HFFc6 (cell line): ENCODE measurements at places on chromosomes 13 and 19. TPM values are rescaled to one million over a fixed set of nuclear protein-coding genes. Genes with fewer than 3 reads are reported as not detected.

- DNase-seq, result peak; percentile 64
Observed at GRCh38 chr19:38665950-38666662, 18.7 kb downstream of the ACTN4 start.

DNA sequence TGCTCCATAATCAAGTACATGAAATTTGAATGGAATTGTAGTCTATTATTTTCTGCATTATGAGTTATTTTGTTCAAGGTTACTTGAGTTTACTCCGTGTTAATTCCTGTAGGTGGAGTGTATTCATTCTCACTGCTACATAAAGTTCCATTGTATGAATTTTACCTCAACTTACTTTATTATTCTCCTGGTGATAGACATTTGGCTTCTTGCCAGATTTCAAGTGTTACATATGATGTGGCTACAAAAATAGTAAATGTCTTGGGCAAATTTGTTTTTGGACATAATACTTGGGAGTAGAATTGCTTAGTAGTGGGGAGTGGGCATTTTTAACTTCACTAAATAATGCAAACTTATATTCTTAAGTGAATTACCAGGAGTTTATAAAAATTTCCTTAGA is 328.9 kb downstream of the SHISA2 start:
- no peak for DNase-seq

- DNase-seq, result no peak
Observed at GRCh38 chr13:91111476-91112200, 235.8 kb upstream of the MIR17HG start.

GRCh38 chr13:43472339-43472738 is 314.4 kb downstream of the ENOX1 start:
- DNase-seq, result no peak

GRCh38 chr13:30072818-30073186 is 222.4 kb upstream of the UBL3 start:
- DNase-seq, result no peak

AKAP8L gene
- total RNA-seq, result 49.4 and 51.4 TPM in 2 replicates

GRCh38 chr19:9406798-9407352 is 28.5 kb downstream of the ZNF266 start:
- DNase-seq, result peak; percentile 87

CYP4F12 gene
- not detected in 3 replicates for total RNA-seq

DNA sequence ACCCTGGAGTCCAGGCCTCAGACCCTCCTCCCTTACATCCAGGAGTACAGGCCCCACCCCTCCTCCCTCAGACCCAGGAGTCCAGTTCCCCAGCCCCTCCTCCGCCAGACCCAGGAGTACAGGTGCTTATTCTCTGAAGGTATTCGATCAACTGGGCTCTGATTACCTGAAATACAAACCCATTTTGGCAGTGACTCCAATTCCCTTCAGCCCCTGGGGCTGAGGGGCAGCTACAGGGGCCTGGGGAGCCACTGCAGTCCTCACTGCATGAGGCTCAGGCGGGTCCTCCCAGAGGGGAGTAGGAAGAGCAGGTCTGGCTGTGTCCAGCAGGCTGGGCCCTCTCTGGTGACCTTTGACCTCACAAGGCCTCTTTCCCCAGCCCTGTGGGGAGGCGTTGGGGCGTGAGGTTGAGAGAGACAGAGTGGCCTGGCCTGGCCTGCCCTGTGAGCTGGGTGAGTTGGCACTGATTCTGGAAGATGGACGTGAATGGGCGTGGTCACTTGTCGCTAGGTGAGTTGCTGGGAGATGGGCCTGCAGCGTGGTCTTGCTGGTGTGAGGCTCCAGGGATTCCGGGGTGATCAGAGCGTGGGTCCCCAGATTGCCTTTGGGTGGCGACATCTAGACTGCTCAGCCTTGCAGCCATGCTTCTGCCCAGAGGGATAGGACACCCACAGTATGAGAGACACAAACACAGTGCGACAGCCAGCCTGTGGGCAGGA is 3.1 kb downstream of the BCAT2 start:
- no peak for DNase-seq

LENG1 gene
- total RNA-seq, result 5.5 and 7.6 TPM in 2 replicates

DNA sequence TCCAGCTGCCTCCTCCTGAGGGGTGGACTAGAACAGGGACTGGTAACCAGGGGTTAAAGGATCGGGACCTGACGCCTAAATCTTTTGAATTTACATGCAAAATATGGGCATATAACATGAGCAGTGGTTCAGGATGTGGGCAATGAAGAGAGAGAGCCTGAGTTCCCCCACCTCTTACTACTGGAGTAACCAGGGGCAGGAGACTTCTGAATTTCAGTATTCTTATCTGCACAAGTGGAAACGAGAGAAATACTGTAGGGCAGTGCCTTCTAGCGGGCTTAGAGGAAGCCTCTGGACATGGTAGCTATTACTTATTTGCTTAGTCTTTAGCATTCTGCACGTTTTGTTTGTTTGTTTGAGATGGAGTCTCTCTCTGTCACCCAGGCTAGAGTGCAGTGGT is 26.3 kb downstream of the BCAT2 start:
- DNase-seq, result no peak

- DNase-seq, result no peak
Observed at GRCh38 chr19:27392027-27392632, 1820.8 kb downstream of the UQCRFS1 start.

- peak; percentile 61 for DNase-seq
Observed at GRCh38 chr13:44013758-44014291, 134.1 kb downstream of the LACC1 start.

CD70 gene
- not detected in 3 replicates for total RNA-seq

SHISA2 gene
- total RNA-seq, result not detected in 3 replicates

GRCh38 chr13:73850104-73850873 is 283.9 kb downstream of the KLF12 start:
- DNase-seq, result no peak

- peak; percentile 68 for DNase-seq
Observed at GRCh38 chr19:55165952-55166529, 372 bp downstream of the DNAAF3 start.

CEACAM16 gene
- not detected in 2 replicates for total RNA-seq

DNA sequence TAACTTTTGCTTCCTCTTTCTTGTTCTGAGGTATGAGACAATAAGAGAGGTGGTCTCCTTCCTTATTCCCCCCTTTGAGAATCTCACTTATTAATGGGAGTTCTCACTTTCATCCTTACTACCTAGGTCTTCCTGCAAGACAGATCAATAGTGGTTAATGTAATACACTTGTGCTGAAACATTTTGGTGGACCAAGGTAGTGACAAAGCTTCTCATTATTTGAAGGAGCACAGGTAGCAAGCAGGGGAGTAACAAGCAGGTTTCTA is 17.9 kb downstream of the ZNF700 start:
- DNase-seq, result no peak

- no peak for DNase-seq
Observed at GRCh38 chr19:1921825-1922224, 16.6 kb downstream of the ADAT3 start.

DNA sequence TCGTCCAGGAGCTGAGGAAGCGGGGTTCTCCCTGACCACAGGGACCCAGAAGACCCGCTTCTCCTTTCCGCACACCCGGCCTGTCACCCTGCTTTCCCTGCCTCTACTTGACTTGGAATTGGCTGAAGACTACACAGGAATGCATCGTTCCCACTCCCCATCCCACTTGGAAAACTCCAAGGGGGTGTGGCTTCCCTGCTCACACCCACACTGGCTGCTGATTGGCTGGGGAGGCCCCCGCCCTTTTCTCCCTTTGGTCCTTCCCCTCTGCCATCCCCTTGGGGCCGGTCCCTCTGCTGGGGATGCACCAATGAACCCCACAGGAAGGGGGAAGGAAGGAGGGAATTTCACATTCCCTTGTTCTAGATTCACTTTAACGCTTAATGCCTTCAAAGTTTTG is 18.9 kb downstream of the VASP start:
- peak; percentile 25 for DNase-seq

GRCh38 chr19:45900738-45901431 is 1.5 kb downstream of the MYPOP start:
- no peak for DNase-seq

DNA sequence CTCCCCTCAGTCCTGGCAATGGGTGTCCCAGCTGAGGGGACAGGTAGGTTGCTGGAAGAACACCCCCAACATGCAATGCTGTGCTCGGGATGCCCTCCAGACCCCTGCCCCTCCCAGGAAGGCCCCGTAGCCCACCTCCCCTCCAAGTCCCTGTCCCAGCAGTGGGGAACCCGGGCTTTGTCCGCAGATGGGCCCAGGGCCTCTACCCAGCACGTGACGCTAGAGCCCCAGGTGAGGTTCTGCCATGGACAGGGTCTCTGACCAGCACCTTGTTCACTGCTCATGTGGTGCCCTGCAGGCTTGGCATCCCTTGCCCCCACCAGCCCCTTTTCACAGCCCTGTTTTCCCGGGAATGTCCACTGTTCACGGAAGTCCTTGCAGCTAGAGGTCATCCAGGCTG is 220.0 kb upstream of the SGCG start:
- DNase-seq, result no peak

GRCh38 chr19:53870485-53870844 is 2.8 kb downstream of the MYADM start:
- no peak for DNase-seq

GRCh38 chr19:17775991-17776803 is 18.7 kb upstream of the B3GNT3 start:
- no peak for DNase-seq

- peak; percentile 58 for DNase-seq
Observed at GRCh38 chr13:28449826-28450773, 44.8 kb downstream of the FLT1 start.

LAIR1 gene
- total RNA-seq, result not detected in 3 replicates

DNA sequence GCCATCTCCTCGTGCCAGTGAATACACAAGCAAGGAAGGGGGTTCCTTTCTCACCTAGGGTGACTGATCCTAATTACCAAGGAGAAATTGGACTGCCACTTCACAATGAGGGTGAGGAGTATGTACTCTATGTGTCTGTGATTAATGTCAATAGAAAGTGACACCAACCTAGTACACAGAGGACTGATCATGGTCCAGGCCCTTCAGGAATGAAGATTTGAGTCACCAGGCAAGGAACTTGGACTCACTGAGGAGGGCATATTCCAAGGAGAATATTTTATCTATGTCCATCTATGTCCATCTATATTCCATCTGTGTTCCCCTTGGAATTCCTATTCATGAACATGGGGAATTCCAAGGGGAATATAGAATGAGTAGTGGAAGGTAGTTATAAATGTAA is 9.2 kb upstream of the ALOX5AP start:
- peak; percentile 27 for DNase-seq

- peak; percentile 69 for DNase-seq
Observed at GRCh38 chr19:6516659-6517291, 14.1 kb upstream of the TNFSF9 start.

CGB8 gene
- total RNA-seq, result 0.42 to 3.7 TPM (median 0.72 TPM) in 3 replicates

- no peak for DNase-seq
Observed at GRCh38 chr19:10587022-10587838, at the start of gene AP1M2. AP1M2 (minus strand) TSS chr19:10587312; CDS start chr19:10587231, 81 bp downstream.

- no peak for DNase-seq
Observed at GRCh38 chr13:28031896-28032288, 43.4 kb upstream of the URAD start.

- DNase-seq, result no peak
Observed at GRCh38 chr19:3810708-3811355, 24.7 kb upstream of the MATK start.

- DNase-seq, result no peak
Observed at GRCh38 chr19:38632476-38633213, 13.7 kb downstream of the EIF3K start.

ATP8A2 gene
- total RNA-seq, result 0.02 TPM in 1 of 3 replicates, not detected in the others

DNA sequence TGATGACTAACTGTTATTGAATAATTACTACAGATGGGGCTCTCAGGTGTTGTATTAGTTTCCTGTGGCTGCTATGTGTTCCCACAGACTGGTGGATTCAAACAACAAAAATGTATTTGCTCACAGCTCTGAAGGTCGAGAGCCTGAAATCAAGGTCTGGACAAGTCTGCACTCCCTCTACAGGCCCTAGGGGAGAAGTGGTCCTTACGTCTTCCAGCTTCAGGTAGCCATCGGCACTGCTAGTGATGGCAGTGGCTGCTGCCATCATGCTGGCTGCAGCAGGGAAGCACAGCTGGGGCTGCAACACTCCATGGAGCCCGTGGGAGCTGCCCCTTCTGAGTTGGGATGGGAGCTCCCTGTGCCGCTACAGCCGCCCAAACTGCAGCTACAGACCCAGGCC is 1.9 kb downstream of the TEX26 start:
- DNase-seq, result peak; percentile 3

- no peak for DNase-seq
Observed at GRCh38 chr19:10284065-10284959, 2.4 kb upstream of the ICAM4 start.

TUBGCP3 gene
- total RNA-seq, result 15.9 to 23.0 TPM (median 21.4 TPM) in 3 replicates

DNA sequence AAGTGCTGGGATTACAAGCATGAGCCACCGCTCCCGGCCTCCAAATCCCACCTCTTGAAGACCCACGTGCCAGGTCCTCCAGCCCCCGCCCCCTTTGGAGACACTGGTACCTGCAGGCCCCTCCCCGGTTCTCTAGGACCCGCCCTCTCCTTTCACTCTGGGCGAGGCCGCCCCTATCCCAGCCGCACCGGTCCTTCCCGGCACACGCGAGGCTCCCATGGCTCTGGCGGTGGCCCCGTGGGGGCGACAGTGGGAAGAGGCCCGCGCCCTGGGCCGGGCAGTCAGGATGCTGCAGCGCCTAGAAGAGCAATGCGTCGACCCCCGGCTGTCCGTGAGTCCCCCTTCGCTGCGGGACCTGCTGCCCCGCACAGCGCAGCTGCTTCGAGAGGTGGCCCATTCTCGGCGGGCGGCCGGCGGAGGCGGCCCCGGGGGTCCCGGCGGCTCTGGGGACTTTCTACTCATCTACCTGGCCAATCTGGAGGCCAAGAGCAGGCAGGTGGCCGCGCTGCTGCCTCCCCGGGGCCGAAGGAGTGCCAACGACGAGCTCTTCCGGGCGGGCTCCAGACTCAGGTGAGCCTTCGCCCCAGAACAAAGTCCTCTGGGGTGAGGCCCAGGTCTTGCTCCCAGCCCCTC is at the start of gene CBLC:
Gene CBLC, plus strand, starts transcription at position 176 of the 633 bp plus-strand sequence. Its CDS starts 42 bp downstream, at position 218.
- DNase-seq, result no peak

DNA sequence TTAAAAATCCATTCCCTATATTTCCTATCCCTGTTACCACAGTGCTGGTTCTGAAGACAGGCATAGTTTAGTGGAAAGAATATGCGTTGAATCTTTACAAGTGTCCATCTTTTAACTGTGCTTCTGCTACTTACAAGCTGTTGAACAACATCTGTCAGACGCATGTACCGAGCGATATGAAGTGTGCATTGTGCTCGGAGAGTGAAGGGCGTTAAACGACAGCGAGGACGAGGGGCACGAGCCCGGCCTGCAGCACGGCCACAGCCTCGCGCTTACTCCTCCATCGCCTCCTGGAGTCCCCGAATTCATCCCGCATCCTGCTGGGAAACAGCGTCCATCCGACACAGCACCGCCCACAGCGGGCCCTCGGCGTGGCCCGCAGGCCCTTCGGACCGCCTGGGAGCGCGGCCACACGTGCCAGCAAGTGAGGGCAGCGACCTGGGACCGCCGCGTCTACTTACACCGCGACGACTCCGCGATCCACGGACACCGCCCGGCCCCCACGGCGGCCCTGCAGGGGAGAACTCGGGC is 514 bp downstream of the PCID2 start:
- DNase-seq, result peak; percentile 45

CEACAM4 gene
- total RNA-seq, result not detected in 3 replicates

GRCh38 chr13:109986851-109987250 is 200.5 kb upstream of the IRS2 start:
- DNase-seq, result no peak

GRCh38 chr13:68749796-68750195 is 1357.8 kb upstream of the ATXN8OS start:
- DNase-seq, result no peak

LGALS7B gene
- total RNA-seq, result not detected in 3 replicates

- no peak for DNase-seq
Observed at GRCh38 chr13:98490195-98490836, 86.6 kb downstream of the STK24 start.

B3GLCT gene
- 5.8 to 7.5 TPM (median 6.6 TPM) in 3 replicates for total RNA-seq

ZNF177 gene
- 0.62 to 2.2 TPM (median 0.66 TPM) in 3 replicates for total RNA-seq

C13orf42 gene
- total RNA-seq, result not detected in 3 replicates

RAB3A gene
- 6.8 to 9.0 TPM (median 7.1 TPM) in 3 replicates for total RNA-seq
